NCI-H446 treated with DMSO at 0.1 percent for 48 hours (cell line): ENCODE measurements at places on chromosomes 11 and 22.

DNA sequence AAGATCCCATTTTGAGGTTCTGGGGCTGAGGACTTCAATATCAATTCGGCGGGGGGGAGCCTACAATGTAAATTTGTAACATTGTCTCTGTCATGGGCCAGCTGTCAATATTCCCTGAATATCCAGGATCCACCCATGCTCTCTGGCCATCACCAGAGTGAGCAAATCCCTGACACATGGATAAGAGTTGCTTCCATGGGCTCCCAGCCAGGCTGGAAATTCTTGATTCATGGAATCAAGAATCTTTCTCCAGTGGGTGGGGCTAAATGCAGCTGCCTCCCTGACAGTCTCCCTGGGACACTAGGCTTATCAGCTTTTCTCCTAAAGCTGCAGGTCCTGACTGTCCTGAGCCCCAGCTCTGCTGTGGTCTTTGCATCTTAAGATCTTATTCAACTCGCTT lies 86.9 kb upstream of the IGLL5 start:
- DNase-seq: no peak

DNA sequence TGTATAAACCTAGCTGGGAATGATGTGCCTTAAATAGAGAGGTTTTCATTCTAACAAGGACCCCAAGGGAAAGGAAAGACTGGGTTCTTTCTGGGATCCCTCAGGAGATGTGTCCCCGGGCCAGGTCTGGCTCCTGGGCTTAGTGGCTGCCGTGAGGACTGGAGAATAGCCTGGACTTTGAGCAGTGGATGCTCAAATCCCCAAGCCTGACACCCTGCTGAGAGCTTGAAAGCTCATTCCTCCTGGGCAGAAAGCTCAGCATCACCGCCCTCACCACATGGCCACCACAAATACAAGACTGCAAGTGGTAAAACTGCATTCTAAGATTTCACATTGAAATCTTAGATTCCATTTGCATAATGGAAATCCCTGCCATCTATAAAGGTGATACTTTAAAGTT lies 79.4 kb upstream of the NARS2 start:
- no peak for DNase-seq

- no peak for DNase-seq
Measured at GRCh38 chr11:69352715-69353319, 58.9 kb downstream of the MYEOV start.

DNA sequence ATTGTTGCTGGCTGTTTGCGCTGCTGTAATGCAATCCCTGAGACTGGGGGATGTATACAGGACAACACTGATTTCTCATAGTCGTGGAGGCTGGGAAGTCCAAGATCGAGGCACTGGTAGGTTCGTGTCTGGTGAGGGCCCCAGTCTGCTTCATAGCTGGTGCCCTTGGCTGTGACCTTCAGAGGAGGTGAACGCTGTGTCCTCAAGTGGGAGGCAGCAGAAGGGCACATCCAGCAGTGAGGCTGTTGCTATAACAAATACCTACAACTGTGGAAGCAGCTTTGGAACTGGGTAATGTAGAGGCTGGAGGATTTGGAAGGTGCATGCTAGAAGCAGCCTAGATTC lies 21.3 kb downstream of the KRTAP5-5 start:
- no peak for DNase-seq

DNA sequence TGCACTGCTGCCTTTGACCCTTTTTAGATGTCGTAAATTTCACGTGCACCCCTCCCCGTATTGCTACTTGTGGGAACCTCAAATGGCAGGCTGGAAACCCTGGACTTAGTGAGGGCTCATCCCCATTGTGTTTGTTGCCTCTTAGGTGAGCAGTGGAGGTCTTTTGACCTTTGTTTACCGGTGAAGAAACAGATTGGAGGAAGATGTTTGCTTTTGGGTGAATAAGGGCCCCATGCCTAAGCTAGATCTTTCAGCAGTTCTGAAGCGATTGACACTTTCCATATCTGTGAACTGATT lies 782 bp downstream of the SMARCB1 start:
- no peak for DNase-seq

DNA sequence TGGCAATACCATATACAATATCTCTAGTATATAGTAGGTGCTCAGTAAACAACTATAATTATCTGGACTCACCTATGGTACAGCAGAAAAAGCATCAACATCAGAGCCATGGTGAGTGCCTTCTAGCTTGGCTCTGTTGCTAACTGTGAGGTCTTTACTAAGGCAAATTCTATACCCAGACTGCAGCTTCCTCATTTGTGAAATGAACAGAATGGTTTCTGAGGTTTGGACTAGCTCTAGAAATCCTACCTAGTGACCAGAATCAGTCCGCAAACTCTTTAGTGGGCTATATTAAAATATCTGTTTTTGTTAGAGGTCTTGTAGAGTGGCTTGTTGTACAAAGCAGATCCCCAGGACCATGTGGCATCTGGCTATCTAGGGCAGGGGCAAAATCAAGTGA lies 3.7 kb downstream of the MS4A1 start:
- DNase-seq: no peak

DNA sequence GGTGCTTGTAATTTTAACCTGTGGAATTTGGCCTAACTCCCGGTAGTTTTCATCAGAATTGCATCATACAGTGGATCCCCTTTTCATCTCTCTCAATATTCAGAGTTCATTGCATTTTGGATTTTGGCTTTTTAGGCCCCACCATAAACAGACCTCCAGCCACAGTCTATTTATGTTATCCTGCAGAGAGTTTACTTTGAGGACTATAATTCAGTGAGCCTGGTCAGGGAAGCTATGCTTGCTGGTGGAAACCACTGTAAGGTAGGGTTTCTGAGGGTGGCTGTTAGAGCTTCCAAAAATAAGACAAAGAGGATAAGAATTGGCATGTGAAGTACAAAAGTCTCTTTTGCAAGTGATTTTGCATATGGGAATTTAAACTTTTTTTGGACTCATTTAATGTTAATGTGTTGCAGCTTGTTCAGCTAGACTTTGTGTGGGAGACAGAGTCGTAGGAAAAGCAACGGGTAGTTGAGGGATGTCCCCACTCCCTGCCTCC lies 34.8 kb upstream of the DDI1 start:
- DNase-seq: no peak

- no peak for DNase-seq
Measured at GRCh38 chr11:23236826-23237555, 376.7 kb upstream of the CCDC179 start.

- DNase-seq: no peak
Measured at GRCh38 chr11:130526846-130527245, 78.4 kb downstream of the ADAMTS15 start.

DNA sequence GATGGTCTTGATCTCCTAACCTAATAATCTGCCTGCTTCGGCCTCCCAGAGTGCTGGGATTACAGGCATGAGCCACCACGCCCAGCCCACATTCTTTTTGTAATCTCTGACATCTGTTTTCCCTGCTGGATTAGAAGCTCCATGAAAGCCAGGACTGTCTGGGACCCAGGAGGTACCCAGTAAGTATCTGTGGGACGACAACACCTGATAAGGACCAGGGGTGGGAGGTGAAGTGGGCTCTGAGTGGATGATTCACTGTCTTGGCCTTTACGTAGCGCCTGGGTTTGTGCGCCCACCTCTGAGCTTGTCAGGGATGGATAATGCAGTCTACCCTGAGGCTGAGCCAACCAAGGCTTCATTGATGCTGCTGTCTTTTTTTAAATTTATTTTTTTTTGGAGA lies 118.8 kb downstream of the ABTB2 start:
- DNase-seq: no peak

- no peak for DNase-seq
Measured at GRCh38 chr22:49977578-49977977, 17.0 kb downstream of the PIM3 start.
